ENCODE measurements at places on chromosomes 3 and 15.

GRCh38 chr15:70187331-70187730 lies 89.6 kb upstream of the TLE3 start:
- DNase-seq: no peak

DNA sequence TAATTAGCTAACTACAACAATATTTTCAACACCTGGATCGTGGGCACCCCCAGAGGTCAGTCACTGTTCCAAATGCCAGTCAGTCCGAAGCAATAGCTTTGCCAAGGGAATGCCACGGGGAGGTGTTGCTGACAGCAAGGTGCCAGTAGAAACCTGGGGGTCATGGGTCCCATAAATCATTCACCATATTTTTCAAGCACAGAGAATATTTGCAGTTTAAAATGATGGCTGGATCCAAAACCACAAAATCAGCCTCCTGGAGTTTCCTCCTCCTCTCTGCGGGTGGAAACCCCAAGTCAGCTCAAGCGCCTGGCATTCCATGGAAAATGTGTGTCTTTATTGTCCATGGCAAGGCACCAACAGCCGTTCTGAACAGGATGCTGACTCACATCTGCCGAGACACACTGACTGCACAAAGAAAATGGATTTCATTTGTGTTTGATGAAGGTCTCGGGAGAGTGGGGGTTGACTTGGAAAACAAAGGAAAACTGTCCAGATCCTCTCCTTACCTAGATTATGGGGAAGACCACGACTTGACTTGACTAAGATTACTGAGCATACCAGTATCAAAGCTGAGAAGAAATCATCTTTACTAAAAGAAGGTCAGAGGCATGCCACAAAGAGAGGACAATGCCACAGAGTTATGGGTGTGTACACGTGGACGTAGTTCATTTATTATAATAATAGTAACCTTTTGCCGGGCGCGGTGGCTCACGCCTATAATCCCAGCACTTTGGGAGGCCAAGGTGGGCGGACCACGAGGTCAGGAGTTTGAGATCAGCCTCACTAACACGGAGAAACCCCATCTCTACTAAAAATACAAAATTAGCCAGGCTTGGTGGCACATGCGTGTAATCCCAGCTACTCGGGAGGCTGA lies 26.4 kb downstream of the ANXA2 start:
- DNase-seq: no peak

- no peak for DNase-seq
Measured at GRCh38 chr15:57235873-57236272, 140.4 kb upstream of the CGNL1 start.

- no peak for DNase-seq
Measured at GRCh38 chr3:54066253-54066652, 56.1 kb upstream of the CACNA2D3 start.

- DNase-seq: no peak
Measured at GRCh38 chr3:65660000-65660598, 378.6 kb downstream of the MAGI1 start.

- no peak for DNase-seq
Measured at GRCh38 chr15:35630532-35630931, 84.6 kb upstream of the DPH6 start.

GRCh38 chr15:85756411-85757072 lies 38.2 kb downstream of the KLHL25 start:
- DNase-seq: no peak

GRCh38 chr3:37905987-37906674 lies 44.5 kb downstream of the CTDSPL start:
- DNase-seq: no peak

DNA sequence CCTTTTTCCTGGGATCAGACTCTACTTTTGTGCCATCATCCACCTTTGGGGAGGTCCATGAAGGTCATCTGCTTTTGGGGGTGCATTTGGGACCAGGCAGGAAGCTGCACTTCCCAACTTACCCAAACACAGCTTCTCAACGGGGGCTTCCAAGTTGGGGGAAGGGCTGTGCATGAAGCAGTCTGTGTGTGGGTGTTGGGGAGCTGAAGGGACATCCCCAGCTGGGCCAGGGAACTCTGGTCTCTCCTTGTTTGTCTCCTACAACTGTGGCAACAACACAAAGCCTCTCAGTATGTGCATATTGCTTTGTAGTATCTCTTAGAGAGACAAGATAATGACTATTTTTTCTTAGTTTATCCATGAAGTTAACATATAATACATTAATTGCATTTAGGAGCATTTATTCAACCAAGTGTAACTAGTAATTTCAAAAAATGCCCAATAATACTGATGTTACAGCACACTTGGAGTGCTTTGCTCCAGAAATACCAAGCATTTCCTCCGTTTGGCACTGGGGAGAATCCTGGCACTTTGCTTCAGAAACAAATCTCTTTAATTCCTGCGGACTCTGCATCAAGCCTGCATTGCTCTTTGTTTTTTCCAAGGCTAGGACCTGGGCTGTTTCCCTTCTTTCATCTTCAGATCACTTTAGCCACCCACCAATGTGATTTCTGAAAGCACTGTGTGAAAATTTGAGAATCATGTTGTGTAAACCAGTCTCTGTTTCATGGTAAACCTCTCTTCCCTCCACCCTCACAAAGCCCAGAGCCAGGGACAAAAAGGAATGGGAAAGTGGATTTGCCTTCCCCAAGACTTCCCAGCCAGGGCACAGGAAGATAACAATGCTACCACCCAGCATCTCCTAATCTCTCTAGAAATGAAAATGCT lies 126.2 kb upstream of the PFN2 start:
- DNase-seq: no peak

DNA sequence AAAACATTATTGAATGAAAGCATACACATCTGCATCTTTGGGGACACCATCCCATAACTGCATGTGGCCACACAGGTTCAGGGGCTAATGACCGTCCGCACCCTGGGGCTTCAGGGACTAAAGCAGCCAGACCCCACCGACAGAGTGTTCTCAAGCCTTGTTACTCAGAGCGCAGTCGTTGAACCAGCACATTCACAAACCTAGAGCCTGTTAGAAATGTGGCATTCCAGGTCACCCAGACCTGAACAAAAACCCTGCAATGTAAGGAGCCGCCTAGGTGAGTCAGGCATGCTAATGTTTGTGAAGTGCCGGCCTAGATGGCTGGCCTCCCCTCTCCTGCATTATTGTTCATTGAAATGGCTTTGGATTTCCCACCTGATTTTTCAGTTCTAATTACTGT lies 52.3 kb upstream of the HACD2 start:
- no peak for DNase-seq

GRCh38 chr15:56759450-56759845 lies 26.1 kb upstream of the ZNF280D start:
- no peak for DNase-seq

- DNase-seq: no peak
Measured at GRCh38 chr15:40595773-40596172, 1.7 kb downstream of the KNL1 start.

- no peak for DNase-seq
Measured at GRCh38 chr15:62779036-62779770, 263.3 kb upstream of the TPM1 start.

DNA sequence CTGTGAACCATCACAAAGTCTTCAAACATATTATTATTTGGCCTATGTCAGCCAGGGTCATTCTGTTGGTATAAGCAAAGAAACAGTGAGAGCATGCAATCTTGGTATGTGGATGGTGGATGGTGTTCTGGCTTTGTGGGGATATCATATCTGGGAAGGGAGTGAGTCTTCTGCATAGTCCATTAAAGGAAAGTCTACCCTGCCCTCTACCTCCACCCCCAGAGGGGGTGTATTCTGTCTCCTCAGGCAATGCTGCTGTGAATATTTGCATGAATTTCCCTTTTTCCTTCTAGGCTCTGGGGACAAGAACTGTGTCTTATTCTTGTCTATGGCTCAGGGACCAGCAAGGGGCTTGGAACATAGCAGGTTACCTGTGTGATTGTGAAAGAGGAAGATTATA lies 495.8 kb downstream of the PDCD6IP start:
- DNase-seq: no peak

DNA sequence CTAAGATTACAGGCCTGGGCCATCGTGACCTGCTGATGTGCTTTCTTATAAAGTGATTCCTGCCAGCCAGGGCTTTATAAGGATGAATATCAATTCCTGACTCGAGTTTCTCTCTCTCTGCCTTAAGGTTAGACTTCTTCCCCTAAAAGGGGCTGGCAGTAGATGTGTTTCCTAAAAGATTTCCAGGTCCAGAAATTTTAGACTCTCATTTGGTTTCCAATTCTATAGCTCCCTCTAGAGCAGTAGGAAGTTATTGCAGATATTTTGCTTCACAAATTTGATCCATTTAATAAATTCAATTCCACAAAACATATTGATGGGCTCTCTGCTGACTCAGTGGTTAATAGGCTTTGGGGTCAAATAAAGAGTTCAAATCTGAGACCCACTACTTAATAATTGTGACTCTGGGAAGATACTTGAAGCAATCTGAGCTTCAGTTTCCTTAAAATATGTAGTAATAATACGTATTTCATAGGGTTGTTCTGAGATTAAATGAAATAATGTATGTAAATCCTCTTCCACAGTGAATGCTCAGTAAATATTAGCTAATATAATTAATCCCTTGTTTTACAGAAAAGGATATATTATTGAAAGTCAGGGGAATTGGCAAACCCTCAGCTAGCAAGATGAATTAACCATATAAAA lies 2.1 kb downstream of the TRIM69 start:
- DNase-seq: no peak

DNA sequence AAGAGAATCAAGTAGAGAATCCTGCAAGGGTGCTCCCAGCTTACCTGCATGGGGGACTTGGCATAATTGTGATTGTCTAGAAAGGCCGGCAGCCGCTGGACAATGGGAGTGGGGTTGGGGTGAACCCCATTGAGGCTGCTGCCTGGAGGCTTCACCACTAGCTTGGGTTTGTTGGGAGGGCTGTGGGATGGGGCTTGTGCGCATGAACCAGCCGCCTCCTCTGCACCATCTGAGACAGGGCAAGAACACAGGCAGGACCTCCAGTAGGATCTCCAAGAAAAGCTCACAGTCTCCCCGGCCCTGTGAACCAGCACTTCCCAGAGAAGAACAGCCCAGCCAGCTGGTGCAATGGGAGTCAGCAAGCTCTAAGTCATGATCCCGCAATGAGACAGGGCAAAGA lies 39.8 kb downstream of the SEMA3G start:
- no peak for DNase-seq

GRCh38 chr3:71863563-71864190 lies 78.7 kb upstream of the PROK2 start:
- DNase-seq: no peak

DNA sequence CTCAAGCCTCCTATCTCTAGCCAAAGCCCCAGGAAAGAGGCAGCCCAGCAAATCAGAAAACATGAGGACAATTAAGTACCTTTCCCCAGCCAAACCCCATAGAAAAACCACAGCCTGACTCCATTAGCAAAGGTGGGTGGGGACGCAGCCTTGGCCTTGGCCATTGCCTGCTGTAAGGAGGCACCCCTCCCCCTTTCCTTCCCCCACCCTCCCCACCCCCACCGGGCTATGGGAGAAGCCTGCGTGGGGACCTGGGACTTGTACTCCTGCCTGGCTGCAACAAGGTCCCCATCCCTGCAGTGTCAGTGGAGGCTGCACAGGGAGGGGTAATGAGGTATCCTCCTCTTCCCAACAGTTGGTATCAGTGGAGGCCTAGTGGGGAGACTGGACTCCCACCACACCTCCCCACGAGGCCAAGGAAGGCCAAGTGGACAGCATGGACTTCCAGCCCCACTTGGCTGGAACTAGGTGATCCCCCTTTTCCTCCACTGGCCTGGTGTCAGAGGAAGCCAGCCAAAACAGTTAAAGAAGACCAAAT lies 20.5 kb downstream of the PRR23E start:
- DNase-seq: no peak

GRCh38 chr3:179224584-179224983 lies 26.3 kb downstream of the KCNMB3 start:
- DNase-seq: no peak

GRCh38 chr3:106160396-106160795 lies 291.6 kb upstream of the CBLB start:
- DNase-seq: no peak

- no peak for DNase-seq
Measured at GRCh38 chr15:40285554-40286011, 2.7 kb upstream of the ANKRD63 start.

- peak; percentile 27 for DNase-seq
Measured at GRCh38 chr3:126982126-126982470, 817 bp upstream of the PLXNA1 start.

DNA sequence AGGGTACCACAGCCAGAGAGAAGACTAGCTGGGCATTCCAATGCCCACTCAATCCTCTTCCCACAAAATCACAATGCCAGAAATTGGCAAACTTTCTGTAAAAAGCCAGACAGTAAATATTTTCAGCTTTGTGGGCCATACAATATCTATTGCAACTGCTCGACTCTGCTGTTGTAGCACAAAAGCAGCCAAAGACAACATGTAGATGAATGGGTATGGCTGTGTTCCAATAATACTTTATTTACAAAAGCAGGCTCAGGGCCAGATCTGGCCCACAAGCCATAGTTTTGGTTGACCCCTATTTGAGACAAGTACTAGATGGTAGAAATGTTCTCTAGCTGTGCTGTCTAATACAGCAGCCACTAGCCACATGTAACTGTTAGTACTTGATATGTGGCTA lies 330.9 kb downstream of the ERC2 start:
- DNase-seq: no peak

- no peak for DNase-seq
Measured at GRCh38 chr3:131591394-131592014, 88.7 kb upstream of the MRPL3 start.

DNA sequence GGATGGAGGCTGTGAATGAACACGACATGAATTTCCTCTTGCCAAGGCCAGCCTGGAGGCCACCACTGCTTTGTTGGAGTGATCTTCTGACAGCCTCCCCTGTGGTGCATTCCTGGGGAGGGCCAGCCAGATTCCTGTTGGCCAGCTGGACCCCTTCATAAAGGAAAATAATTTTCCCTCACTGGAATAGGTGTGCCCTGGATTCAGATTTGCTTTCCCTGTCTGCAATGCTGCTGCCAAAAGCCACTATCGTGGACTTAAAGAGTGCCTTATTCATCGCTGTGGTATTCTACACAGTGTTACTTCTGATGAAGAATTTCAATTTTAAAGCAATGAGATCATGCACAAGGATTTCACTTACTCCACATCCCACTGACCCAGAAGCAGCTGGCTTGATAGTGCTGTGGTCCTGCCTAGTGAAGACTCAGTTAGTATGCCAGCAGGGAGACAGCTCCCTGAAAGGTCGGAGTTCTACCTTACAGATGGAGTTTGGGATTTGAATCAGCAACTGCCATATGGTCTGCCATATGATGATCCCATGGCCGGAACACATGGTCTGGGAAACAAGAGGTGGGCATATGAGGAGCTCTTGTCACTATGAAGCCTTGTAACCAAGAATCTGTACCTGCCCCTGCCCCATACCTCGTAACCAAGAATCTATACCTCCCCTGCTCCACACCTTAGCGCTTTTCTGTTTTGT lies 145.2 kb downstream of the KLF13 start:
- DNase-seq: no peak

DNA sequence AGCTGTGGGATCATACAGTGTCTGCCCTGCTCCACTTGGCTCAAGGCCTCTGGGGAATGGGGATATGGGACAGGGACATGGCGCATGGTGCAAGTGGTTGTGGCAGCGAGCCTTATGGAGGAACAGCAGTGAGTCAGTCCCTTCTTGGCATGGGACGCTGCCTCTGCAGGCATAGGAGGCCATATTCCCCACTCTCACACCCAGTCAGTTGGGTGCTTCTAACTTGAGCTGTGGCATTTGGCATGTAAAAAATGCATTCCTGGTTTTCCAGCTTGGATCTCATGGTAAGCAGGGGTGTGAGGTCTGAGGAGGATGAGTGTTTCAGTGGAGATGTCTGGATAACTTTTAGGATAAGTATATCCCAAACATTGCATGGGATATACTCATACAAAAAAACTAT lies 31.6 kb upstream of the UBE2Q2 start:
- DNase-seq: no peak

- DNase-seq: no peak
Measured at GRCh38 chr15:71278989-71279756, 163.9 kb downstream of the THSD4 start.

All from stimulated activated CD8-positive, alpha-beta memory T cell treated with anti-CD3 and anti-CD28 coated beads, Interleukin-4, amount 100 ng/mL, for 1 hour (primary cell).